ENCODE measurements at places on chromosomes 7 and 10. TPM values are rescaled to one million over a fixed set of nuclear protein-coding genes. Genes with fewer than 3 reads are reported as not detected.

ELFN1 gene
- polyA plus RNA-seq = 14.8 TPM

AGR2 gene
- polyA plus RNA-seq = 74.6 TPM

AS3MT gene
- 20.8 TPM for polyA plus RNA-seq

IRF5 gene
- 10.3 TPM for polyA plus RNA-seq

HUS1 gene
- 17.0 TPM for polyA plus RNA-seq

UPK3B gene
- polyA plus RNA-seq = 1.4 TPM

CNPY1 gene
- polyA plus RNA-seq = not detected

PDK4 gene
- 21.3 TPM for polyA plus RNA-seq

SMIM30 gene
- polyA plus RNA-seq = 82.5 TPM

VSTM4 gene
- polyA plus RNA-seq = 14.3 TPM

DNAH11 gene
- polyA plus RNA-seq = 0.78 TPM

NUTM2E gene
- polyA plus RNA-seq = 0.51 TPM

TSPAN13 gene
- polyA plus RNA-seq = 22.2 TPM

LBX1 gene
- polyA plus RNA-seq = not detected

GFRA1 gene
- polyA plus RNA-seq = 30.2 TPM

AQP1 gene
- 200 TPM for polyA plus RNA-seq

THNSL1 gene
- polyA plus RNA-seq = 17.2 TPM

MOGAT3 gene
- 1.5 TPM for polyA plus RNA-seq

SPDYE5 gene
- polyA plus RNA-seq = 2.2 TPM
